ENCODE measurements at places on chromosomes 3 and 15.

GRCh38 chr15:78075490-78076230, 1.9 kb downstream of the TBC1D2B start:
- no peak for DNase-seq

GRCh38 chr3:36147934-36148558, 232.3 kb upstream of the STAC start:
- peak; percentile 46 for DNase-seq

DNA sequence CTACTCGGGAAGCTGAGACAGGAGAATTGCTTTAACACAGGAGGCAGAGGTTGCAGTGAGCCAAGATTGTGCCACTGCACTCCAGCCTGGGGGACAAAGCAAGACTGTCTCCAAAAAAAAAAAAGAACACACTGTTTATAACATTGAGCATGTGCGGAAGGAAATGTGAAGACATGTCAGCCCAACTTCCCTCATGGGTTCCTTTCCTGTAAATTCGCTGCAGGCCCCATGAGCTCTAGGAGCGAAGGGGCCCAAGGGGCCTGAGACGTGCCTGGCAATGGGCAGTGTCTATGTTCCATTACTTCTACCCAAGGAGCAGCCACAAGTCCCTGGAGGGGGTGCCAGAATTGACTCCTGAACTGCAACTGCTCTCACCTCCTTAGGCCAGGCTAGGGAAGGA, 3.2 kb downstream of the PFKFB4 start:
- DNase-seq: no peak

GRCh38 chr3:14885307-14885706, 62.1 kb upstream of the NR2C2 start:
- no peak for DNase-seq

DNA sequence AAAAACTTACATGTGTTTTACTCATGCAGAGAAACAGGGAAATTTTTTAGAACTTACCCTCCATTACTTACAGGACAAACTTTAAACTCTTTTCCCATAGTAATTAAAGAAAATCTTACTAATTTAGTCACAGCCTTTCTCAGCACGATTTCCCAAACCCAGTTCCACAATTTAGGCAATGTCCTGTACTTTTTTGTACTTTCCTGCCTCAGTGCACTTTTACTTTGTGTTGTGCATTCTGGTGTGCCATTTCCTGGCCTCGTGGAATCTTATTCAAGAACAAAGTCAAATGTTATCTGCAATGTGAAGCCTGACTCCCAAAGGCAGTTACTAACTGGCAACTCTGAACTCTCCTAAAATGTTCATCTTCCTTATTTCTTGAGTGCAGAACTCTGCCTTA, 1.9 kb downstream of the SLC33A1 start:
- DNase-seq: no peak

DNA sequence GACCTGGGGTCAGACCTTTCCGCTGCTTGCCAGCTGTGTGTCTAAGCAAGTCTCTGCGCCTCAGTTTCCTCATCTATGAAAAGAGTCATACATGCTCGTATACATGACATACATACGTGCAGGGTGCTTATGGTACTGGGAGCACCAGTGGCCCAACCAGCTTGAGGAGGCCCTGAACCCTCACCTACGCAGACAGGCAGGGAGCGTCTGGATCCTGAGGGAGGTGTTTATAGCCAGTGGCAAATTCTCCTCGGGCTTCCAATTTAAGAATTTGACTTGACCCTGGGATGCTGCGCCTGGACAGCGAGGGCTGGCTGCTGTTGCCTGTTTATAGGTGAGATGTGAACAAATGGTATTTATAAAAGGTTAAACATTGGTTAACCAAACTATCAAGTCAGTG, 17.7 kb upstream of the FGD5 start:
- DNase-seq: no peak

- DNase-seq: peak; percentile 34
Observed at GRCh38 chr3:155418407-155418806, 124.9 kb upstream of the STRIT1 start.

DNA sequence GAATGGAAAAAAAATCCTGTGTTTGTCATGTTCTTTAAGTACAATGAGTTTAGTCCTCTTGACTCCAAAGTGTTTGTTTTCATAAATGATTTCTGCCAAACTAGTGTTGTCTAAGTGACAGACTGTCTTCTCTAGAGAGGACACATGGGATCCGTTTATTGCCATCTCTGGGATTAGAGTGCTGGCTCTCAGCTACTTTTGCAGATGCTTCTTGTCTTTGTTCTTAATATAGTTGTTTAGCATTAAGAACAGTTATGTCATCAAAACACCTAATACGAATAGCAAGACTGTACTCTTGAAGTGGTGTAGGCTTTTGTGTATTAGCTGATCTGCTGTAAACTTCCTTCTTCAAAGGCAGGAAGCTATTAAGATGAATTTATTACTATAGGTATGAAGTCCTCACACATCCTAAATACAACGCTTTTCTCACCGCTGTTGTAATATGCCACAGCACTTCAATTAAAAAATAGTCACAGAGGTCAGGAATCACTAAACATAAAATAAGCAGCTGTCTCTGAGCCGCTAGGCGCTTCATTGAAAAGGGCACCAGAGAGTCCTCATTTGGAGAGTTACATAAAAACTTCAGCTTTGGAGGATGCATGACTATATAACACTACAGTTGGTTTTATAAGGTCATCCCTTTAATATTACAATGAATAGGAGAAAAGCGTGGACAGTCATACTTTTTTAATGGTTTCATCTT, 128.3 kb upstream of the ZNF385D start:
- DNase-seq: no peak

GRCh38 chr15:80250614-80251427, 1.2 kb downstream of the CTXND1 start:
- no peak for DNase-seq

DNA sequence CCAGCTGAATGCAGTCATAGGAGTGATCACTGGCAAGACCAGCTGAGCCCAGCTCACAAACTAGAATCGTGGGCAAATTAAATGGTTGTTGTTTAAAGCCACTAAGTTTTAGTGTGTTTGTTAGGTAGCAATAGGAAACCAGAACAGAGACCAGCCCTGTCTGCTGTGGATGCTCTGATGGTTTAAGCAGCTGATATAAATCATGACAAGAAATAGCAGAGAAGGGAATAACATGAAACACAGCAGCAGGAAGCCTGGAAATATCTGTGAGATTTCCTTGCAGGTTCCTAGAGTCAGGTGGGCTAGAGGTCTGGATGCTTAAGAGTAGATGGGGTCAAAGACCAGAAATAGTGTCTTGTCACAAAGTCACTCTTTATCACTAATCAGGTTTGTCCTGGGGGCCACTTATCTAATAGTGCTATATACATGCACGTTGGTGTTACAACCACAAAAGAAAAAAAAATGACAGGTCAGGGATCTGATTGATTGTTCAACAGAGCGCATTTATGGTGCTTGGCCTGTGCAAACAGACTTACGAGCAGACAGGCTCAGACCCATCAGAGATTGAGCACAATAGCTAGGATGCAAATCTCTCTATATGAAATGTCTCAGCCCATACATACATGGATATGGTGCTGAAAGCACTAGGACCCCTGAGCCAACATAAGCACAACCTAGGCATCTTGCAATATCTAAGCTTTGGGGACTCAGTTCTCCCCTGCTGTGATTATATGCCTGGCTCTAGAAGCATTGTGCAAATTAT, 967.7 kb downstream of the AGBL1 start:
- DNase-seq: no peak

- no peak for DNase-seq
Observed at GRCh38 chr3:8657804-8658305, 13.3 kb upstream of the SSUH2 start.

GRCh38 chr3:177220136-177220974, 23.1 kb upstream of the TBL1XR1 start:
- DNase-seq: no peak

- DNase-seq: no peak
Observed at GRCh38 chr15:25056484-25057425, 102.0 kb downstream of the SNRPN start.

DNA sequence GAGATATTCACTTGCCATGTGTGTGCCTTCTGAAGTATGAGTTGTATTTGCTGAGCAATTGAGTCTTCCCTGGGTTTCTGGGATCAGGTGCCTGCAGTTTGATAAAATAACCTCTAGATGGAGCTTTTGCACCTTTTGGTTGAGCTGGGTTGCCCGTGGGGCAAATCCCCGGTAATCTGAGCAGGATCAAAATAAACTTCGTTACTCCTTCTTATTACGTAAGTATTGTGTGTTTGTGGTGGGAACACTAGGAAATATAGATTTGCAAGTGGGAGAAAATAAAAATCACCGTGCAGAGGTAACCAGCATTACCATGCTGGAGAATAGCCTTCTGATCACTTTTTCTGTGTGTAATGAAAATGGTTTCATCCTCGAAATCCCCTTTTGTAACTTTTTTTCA, 277.4 kb upstream of the NR2E3 start:
- DNase-seq: no peak

- DNase-seq: no peak
Observed at GRCh38 chr3:124935264-124935663, 713 bp upstream of the MUC13 start.

GRCh38 chr3:197019535-197019934, 10.1 kb downstream of the MELTF start:
- no peak for DNase-seq

- DNase-seq: no peak
Observed at GRCh38 chr15:37054336-37054735, 46.0 kb downstream of the MEIS2 start.

DNA sequence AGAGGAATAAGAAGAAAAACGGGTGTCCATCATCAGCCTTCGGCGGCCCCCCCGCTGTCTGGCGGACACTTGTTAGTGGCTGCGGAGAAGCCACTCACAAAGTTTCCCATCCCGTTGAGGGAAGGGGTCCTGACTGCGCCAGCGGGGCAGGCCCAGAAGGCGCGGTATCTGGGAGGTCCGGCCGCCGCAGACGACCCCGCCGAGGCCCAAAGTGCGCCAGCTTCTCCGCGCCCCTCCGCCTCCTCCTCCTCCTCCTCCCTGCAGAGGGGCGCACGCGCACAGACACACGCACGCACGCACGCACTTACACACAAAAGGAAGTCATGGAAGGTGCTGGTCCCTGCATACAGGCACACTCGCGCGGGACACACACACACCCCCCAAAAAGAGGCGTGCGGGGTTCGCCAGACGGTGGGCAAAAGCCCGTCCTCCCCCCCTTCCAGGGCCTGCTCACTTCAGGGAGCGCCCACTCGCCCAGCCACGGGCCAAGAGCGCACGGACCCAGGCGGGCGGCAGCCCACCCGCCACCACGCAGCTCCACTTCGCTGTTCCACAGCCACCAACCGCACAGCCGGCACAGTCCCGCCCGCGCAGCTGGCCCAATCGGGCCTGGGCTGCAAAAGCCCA, 18.0 kb downstream of the ZNF148 start:
- no peak for DNase-seq

- DNase-seq: no peak
Observed at GRCh38 chr3:129065016-129065719, 4.6 kb downstream of the GP9 start.

DNA sequence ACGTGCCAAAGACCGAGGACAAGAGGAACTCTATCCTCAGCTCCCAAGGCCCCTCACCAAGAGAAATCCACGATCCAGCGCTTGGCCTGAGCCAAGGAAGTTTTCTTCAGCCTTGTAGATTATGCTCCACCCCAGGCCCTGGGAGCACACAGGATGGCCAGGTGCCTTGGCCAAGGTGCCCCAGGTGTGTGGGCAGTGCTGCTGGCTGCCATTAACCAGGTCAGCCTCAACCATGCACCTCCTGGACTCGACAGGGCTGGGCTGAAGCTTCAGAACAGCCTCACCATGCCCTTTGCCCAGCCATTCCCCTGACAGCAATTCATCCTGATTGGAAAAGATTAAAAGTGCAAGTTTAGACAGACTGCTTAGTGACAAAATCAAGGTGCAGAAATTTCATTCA, 10.9 kb upstream of the MESP1 start:
- DNase-seq: no peak

- DNase-seq: no peak
Observed at GRCh38 chr15:99614749-99615288, 49.0 kb downstream of the MEF2A start.

- DNase-seq: peak; percentile 90
Observed at GRCh38 chr3:29176501-29176900, 104.4 kb upstream of the RBMS3 start.

DNA sequence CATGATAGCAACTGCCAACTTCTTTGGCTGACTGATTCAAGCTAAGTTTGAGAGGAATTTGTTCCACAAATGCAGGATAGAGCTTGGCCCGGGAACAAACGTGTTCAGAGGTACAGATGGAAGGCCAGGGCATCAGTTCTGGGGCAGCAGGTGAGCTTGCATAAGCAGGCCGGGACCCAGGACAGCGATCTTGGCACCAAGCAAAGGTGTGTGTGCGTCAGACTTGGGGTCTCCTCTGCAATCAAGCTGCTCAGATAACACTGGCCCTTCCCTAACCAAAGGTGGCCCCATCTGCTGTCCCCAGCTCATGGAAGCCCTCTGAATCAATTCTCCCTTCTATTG, 155.6 kb downstream of the MEGF11 start:
- no peak for DNase-seq

- DNase-seq: no peak
Observed at GRCh38 chr3:134059671-134060560, 30.2 kb upstream of the SLCO2A1 start.

- no peak for DNase-seq
Observed at GRCh38 chr3:86381247-86381646, 609.7 kb downstream of the VGLL3 start.

DNA sequence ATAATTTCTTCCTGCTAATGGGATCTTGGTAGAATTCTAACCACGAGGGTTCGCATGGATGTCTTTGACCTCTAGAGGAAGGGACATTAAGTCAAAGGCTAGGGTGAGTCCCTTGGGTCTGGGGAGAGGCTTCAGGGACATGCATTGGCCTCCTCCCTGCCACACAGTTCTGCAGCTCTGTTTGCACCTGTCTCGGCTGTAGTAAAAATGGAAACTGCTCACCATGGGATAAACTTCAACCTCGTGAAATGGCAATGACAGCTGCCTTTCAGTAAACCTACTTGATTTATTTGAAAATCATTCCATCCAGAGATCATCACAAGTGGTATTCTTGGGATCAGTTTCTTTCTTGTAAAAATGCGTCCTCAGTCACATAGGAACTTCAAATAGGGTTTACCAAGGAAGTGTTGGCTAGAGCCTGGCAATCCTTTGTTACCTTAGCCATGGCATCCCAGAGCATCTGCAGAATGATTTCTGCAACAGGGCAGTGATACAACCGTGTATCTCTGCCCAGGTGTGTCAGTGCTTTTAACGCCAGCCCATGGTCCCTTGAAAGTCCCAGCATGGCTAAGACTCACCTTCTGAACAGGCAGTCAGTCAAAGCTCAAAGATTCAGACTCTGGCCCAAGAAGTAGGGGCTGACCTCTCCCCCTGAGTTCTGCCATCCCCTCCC, 14.0 kb upstream of the LRTM1 start:
- no peak for DNase-seq

DNA sequence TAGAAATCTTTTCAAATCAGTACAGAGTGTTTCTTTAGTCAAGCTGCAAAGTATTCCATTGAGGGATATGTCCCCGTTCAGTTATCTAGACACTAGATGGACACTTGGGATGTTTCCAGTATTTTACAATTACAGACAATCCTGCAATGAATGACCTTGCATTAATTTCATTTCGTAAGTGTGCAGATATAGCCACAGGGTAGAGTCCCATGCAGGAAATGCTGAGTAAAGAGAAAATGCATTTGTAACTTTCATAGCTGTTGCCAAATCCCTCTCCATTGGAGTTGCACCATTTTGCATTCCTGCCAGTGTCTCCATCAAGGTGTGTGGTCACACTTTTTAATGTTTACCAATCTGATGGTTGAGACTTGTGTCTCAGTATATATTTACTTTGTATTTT, 92.5 kb downstream of the LIPC start:
- DNase-seq: no peak

- DNase-seq: no peak
Observed at GRCh38 chr3:42773409-42773751, 327 bp upstream of the CCDC13 start.

GRCh38 chr15:100663086-100663914, 60.9 kb downstream of the ASB7 start:
- DNase-seq: no peak

Data from NCI-H446 treated with DMSO at 0.1 percent for 48 hours (cell line).